ENCODE measurements at places on chromosomes 1 and 21.
A peak's percentile ranks its signal among the peaks of the same experiment; 100 is the strongest.

DNA sequence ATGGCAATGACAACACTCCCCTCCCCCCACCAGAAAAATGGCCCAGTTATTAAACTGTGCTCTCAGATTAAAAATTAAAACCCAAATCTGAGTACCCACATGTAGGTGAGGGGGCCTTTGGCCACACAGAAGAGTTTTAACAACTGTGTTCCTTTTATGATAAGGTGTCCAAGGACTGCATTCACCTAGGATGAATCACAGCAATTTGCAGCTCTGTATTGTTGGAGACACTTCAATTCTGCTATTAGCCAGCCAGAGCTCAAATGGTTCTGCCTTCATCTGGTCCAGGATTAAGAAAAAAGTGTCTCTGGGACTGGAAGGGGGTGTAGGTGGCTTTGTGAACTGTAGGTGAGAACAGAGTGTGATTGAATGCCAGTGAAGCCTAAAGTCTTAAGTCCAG is 43.3 kb upstream of the DIRAS3 start:
- no peak for DNase-seq

DNA sequence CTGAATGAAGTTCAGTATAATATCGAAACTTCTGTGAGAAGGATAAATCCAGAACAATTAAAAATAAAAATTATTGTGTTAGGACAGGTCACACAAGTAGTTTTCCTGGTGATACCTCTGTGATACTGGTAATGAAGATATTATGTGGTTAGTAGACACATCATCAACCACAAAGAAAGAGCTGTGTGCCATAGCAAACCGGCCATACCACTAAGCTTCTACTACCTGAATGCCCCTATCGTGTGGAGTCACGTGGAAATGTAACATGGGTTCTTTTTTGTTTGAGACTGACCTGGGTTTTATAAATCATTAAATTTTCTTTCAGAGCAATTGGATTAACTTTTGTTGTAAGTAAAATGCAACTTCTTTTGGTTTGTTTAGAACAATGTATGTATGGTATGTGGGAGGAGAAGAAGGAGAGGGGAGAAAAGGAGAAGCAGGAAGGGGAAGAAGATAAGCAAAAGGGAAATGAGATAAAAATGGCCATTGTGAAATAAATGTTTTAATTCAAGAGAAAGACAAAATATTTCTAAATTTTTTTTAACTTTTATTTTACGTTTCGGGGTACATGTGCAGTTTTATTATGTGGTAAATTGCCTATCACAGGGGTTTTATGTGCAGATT is 58.2 kb upstream of the LRRC8B start:
- DNase-seq = no peak

DNA sequence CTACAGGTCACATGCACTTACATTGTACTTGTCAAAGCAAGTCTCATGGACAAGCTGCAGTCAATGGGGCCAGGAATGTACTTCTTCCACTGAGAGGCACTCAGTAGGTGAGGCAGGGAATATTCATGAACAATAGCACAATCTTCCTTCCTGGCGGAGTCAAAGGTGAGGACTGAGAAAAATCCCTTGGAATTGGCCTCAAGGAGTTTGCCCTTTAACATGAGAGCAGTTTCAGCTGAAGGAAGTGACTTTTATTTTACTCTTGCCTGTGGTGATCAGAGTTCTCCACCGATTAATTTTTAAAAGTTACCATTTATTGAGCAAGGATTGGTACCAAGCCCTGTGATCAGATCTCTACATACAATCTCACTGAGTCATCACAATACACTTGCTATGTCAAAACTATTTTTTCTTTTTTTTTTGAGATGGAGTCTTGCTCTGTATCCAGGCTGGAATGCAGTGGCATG is 11.2 kb upstream of the AK2 start:
- DNase-seq = no peak

GRCh38 chr1:17949511-17949910 is 158.1 kb upstream of the IGSF21 start:
- DNase-seq = no peak

DNA sequence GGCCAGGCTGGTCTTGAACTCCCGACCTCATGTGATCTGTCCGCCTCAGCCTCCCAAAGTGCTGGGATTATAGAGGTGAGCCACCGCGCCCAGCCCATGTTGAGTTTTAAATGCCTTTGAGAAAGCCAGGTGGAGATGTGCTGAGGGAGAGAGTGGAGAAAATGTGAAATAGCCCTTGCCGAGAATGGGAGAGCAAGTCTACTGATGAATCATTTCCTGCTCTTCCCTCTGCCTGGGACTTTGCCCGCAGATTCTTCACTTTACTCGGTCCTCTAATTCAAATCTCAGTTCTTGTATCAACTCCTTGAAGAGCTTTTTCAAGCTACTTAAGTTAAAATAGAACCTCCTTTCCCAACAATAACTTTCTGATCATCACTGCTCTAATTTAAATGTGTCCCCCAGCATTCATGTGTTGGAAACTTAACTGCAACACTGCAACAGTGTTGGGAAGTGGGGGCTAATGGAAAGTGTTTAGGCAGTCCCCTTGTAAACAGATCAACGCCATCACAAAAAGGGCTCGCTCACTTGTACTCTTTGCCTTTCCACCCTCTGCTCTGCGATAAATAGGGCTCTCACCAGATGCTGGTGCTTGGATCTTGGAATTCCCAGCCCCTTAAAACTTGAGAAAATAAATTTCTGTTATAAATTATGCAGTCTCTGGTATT is 27.8 kb downstream of the OSBPL9 start:
- DNase-seq = no peak

DNA sequence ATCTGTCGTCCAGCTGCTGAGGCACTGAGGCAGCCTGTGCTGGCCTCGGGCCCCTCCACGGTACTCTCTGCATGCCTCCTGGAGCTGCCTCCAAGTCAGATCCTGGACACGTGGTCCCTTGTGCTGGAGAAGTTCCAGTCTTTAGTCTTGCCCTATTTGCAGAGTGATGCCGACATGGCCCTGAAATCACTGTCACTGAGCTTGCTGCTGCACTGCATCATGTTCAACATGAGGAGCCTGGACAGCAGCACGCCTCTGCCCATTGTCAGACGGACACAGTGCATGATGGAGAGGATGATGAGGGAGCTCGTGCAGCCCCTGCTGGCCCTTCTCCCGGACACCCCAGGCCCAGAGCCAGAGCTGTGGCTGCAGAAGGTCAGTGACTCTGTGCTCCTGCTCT is 10.0 kb downstream of the URB2 start:
- DNase-seq = no peak

- no peak for DNase-seq
Observed at GRCh38 chr21:22342889-22343288, 1344.7 kb downstream of the NCAM2 start.

GRCh38 chr21:39633770-39634181 is 21.0 kb downstream of the B3GALT5 start:
- DNase-seq = peak; percentile 41

DNA sequence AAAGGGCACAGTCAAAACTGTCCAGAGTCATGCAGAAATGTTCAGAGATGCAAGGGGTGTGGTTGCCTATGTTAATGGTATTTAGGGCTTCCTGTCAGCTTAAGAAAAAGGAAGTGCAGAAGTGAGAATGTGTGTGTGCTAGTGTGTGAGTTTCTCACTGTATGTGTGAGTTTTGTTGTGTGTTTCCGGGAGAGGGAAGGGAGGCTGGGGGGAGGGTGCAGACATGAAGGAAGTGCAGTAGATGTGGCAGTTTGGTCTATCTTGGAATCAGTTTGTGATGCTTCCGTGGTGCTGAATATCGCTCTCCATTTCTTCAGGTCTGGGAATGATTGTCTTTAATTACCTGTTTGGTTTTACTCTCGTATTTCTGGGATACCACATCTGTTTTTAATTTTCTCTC is 16.5 kb upstream of the ATP6V1G3 start:
- no peak for DNase-seq

DNA sequence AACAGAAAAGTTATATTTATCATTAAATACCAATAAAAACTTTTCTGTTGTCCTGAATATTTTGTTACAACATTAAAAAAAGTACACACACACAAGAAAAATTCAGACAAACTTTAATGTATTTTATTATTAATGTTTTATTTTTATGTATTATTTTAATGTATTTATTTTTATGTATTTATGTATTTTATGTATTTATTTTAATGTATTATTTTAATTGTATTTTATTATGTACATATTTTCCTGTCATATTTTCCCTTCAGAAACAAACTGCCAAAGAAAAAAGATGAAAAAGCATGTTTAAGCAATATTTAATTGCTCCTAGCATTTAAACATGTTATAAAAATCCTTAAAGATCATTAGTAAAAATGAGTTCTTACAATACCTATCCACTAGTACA is 222.1 kb downstream of the RERE start:
- no peak for DNase-seq

- peak; percentile 8 for DNase-seq
Observed at GRCh38 chr1:117336088-117336817, 31.0 kb upstream of the MAN1A2 start.

- no peak for DNase-seq
Observed at GRCh38 chr1:242876030-242876429, 351.5 kb upstream of the PLD5 start.

DNA sequence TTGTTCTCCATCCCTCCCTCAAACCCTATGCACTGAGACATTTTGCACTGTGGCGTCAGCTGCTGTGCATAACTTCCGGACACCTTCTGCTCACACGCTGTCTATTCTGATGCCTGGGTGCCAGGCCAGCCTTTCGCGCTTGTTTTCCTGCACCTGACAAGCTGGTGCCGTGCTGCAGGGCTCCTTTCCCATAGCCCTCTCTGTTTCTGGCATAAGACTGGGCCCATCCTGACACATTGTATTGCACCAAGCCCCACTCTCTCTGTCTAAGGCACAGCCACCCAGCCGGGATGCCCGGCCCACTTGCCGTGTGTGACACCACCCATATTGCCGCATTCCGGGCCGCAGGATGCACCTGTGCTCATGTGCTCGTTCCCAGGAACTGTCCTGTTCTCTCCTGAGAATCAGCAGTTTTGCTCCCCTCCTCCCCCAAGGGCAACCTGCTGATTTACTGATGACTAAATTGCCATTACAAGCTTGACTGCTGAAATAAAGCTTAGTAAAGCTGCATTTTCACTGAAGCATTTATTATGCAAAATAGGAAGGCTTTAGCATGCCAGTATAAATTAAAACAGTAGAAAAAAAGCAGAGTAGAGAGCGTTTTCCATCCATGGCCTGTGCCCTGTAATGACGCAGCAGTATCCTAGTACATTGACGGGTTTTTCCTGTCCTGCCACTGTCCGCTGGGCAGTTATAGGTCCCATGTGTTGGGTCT is 88.0 kb downstream of the CD247 start:
- DNase-seq = no peak

GRCh38 chr1:12706061-12706460 is 9.8 kb upstream of the AADACL3 start:
- no peak for DNase-seq

GRCh38 chr21:45326169-45326851 is 38.6 kb upstream of the POFUT2 start:
- DNase-seq = peak; percentile 33

GRCh38 chr21:38881131-38881530 is 75.4 kb downstream of the ETS2 start:
- DNase-seq = no peak

- DNase-seq = no peak
Observed at GRCh38 chr1:8943498-8944405, 1.9 kb upstream of the CA6 start.

- DNase-seq = no peak
Observed at GRCh38 chr1:193614817-193615216, 428.4 kb upstream of the B3GALT2 start.

- no peak for DNase-seq
Observed at GRCh38 chr1:54112705-54113368, 40.0 kb downstream of the CDCP2 start.

- DNase-seq = no peak
Observed at GRCh38 chr1:109477821-109478220, 5.9 kb upstream of the ATXN7L2 start.

DNA sequence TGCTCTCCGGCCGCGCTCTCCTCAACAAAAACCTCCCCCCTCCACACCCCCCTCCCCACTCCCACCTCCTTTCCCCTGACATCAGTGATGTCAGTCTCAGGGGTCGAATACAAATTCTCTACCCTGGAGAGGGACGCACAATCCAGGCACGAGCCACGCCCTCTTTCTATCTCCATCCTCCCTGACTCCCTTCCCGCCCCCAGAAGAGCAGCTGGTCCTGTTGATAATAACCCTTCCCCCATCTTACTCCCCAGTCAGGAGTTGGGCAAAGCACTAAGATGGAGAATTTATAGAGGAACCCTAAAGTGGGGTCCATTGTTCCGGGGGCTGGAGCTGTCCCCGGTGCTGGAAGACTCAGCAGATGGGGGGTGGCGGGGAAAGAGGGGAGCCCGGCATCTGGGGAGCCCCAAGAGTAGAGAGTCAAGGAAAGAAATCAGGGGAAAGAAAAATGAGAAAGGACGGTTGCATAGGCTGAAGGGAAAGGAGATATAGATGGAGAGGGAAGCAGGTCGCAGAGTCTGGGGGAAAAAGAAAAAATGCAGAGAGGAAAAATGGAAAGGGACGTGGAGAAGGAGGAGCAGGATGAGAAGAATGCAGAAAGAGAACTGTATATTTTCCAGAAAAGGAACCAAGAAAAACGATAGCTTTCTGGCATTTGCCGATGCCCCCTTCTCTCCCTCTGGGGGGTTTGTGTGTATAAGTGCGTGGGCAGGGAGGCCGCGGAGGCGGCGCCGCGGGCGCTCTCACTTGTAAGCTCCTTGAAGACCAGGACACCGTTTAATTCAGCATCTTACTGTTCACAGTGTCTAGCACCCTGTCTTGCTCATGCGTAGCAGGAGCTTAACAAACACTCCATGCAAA is at the start of gene CELF3:
CELF3 (minus strand) TSS at position 33 of the 861 bp plus-strand sequence. CDS start 783 bp downstream, outside the sequence.
- peak; percentile 35 for DNase-seq

DNA sequence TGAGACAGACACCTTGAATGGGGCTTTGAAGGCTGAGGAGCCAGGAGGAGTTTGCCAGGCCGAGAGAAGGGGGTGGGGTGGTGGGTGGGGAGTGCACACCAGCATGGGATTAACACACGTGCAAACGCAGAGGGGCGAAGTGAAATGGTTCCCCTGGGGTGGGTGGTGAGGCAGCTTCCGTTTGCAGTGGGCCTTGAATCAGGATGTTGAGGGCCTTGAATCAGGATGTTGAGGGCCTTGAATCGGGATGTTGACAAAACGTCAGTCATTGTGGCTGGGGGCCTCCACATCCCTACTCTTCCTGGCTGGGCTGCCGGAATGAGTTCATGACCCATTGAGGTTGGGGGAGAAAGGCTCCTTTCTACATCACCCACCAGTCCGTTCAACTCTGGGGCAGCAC is 16.6 kb downstream of the LDLRAP1 start:
- DNase-seq = no peak

- DNase-seq = no peak
Observed at GRCh38 chr1:37493336-37494098, 19.1 kb downstream of the ZC3H12A start.

DNA sequence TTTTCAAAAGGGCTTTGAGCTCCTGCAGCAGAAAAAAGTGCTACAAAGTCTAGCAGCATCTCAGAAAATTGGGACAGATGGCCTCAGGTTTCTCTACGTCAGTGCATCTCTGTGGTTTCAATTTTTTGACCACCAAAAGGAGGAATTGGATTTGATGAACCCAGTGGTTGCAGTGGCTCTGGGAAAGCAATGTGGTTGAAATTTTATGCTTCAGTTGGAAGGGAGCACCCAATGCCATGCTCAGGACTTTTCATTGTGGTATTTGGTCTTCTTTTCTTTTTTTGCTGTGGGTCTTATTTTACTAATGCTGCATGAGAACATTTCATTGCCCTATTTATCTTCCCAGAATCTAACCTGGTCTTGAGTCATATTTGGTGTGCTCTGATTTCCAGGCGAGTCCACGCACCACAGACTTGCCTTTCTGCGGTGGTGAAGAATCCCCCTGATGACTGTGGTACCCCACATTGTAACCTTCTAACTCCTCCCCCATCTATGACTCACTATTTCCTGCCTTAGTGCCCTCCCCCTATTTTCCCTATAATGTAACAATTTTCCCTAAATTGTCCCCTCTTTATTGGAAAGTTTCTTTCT is 56.7 kb downstream of the S1PR1 start:
- no peak for DNase-seq
